ENCODE measurements at places on chromosomes 6 and 20. TPM values are rescaled to one million over a fixed set of nuclear protein-coding genes. Genes with fewer than 3 reads are reported as not detected.

GRCh38 chr20:31788578-31788977, 30.6 kb upstream of the MYLK2 start:
- DNase-seq, result no peak

The CCHCR1 gene
- 31.5 TPM for total RNA-seq

The HSPA12B gene
- not detected for total RNA-seq

The EEF1A2 gene
- 0.92 TPM for total RNA-seq

The BMP5 gene
- total RNA-seq, result not detected

- DNase-seq, result peak; percentile 90
These were observed 1.4 kb downstream of the GFOD1 start for GRCh38 chr6:13485923-13486562.

DNA sequence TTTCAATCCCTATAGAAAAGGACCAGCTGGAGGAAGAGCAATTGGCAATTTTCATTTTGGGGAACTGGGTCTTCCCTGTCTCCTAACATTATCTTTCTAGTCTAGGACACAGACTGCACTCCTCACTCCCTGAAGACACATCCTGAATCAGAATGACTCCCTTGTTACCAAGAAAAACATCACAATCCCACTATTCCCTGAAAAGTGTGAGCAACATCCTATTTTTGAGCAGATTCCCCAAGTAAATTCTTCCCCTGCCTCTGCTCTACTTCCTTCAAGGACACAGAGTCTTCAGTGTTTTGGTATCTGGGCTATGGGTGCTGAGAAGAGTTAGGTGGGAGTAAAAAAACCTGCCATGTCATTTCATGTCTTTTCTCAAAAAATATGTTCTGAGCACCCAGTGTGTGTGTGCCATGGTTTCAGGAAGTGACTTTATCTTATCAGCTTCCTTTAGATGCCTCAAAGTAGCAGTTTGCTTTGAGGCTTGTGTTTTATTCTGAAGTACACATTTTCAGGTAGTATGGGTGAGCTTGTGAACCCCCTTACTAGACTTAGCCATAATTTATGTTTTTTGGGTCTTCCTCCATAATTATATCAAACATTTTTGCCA, 12.4 kb downstream of the LAMA4 start:
- DNase-seq, result no peak

DNA sequence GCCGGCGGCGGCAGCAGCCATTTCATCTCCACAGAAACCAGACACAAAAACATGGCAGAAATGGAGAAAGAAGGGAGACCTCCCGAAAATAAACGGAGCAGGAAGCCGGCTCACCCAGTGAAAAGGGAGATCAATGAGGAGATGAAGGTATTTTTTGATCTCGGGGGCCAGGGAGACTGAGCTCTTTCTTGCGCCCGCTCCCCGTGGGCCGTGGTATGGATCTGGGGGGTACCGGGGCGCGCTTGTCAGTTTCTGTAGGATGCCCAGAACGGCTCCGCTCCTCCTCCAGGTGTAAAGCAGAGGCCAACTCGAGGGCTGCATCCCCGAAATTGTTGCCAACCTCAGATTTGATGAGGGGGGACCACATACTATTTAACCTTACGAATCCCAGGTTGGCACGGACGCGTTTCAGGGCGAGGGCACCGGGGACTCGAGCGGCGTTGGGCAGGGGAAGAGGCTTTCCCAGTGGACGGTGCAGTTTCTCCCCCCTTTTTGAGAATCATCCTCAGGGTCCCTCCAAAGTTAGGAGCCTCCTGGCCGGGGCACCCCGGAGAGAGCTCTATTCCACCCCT, 735 bp downstream of the SOBP start:
- peak; percentile 24 for DNase-seq

GRCh38 chr6:1593958-1594314, 15.8 kb upstream of the FOXC1 start:
- DNase-seq, result no peak

The DOK5 gene
- not detected for total RNA-seq

- no peak for DNase-seq
These were observed 2.1 kb downstream of the TMEM14B start for GRCh38 chr6:10749734-10750133.

The RPP21 gene
- 50.4 TPM for total RNA-seq

DNA sequence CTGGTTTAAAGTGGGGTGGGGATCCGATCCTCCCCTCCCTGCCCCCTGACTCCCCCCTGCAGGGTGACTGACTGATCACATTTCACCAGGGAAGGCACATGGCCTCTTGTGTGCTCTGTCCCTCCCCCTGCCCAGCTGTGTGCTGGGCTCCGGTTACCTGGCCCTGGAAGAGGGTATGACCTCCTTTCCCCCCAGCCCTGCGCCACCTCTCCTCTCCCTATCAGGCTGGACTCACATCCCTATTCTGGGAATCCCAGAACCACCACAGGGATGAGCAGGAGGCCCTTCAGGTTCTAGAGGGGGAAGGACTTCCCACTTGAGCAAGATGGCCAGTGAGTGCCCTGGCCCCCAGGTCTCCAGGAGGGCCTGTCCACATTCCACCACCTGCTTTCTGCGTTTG, 2.1 kb upstream of the IP6K3 start:
- no peak for DNase-seq

DNA sequence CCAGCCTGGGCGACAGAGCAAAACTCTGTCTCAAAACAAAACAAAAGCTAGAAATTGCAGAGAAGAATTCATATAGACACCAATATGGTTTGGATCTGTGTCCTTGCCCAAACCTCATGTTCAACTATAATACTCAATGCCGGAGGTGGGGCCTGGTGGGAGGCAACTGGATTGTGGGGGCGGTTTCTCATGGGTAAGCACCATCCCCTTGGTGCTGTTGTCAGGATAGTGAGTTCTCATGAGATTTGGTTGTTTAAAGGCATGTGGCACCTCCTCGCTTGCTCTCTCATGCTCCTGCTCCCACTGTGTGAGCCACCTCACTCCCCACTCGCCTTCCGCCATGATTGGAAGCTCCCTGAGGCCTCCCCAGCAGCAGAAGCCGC, 15.2 kb downstream of the NINL start:
- no peak for DNase-seq

- no peak for DNase-seq
These were observed 89.0 kb upstream of the KCNK16 start for GRCh38 chr6:39411465-39411864.

The PGC gene
- not detected for total RNA-seq

The DEFB123 gene
- not detected for total RNA-seq

GRCh38 chr20:48437146-48437545, 390.7 kb downstream of the PREX1 start:
- no peak for DNase-seq

The RSPH9 gene
- not detected for total RNA-seq

The HDAC2 gene
- total RNA-seq, result 141 TPM

GRCh38 chr6:105526225-105526872, 123.5 kb upstream of the PREP start:
- DNase-seq, result no peak

The KCNG1 gene
- not detected for total RNA-seq

The SLC17A1 gene
- total RNA-seq, result not detected

GRCh38 chr20:3775457-3776108, 5.7 kb downstream of the SPEF1 start:
- no peak for DNase-seq

The NKAIN4 gene
- total RNA-seq, result not detected

DNA sequence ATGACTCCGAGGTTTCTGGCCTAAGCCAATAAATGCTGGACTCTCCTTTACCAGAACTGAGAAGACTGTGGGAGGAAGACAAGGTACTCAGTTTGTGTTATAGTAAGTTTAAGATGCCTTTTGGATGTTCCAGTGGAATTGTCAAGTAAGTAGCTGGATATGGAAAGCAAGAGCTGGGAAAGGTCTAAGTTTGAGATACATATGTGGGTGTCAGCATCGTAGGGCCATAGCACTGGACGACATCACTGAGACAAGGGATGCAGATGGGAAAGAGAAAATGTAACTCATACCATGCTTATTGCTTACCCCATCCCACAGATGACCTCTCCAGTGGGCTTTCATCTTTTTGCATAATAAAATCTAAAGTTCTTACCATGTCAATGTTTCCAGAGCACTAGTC, 45.5 kb upstream of the ZNF217 start:
- no peak for DNase-seq

DNA sequence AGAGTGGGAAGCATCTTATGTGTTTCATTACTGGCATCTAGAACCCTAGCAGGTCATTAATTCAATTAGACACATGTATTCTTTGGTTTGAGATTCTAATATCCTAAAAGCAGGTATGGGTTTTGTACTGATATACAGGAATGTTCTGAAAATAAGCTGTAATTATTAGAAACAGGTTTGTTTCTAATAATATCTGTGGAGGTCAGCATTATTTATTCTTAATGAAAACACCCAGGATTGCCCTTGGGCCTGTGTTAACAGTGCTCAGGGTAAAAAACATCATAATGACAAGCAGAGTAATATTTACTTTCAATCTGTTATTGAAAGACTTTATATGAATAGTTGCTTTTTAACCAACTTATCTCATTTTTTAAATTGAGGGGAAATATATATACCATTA, 8.0 kb upstream of the TULP4 start:
- DNase-seq, result no peak

The TRIM10 gene
- not detected for total RNA-seq

The SLPI gene
- not detected for total RNA-seq

- no peak for DNase-seq
These were observed 1304.8 kb downstream of the HACE1 start for GRCh38 chr6:103554911-103555310.

- no peak for DNase-seq
These were observed 49.0 kb downstream of the SLC22A23 start for GRCh38 chr6:3407840-3408239.

DNA sequence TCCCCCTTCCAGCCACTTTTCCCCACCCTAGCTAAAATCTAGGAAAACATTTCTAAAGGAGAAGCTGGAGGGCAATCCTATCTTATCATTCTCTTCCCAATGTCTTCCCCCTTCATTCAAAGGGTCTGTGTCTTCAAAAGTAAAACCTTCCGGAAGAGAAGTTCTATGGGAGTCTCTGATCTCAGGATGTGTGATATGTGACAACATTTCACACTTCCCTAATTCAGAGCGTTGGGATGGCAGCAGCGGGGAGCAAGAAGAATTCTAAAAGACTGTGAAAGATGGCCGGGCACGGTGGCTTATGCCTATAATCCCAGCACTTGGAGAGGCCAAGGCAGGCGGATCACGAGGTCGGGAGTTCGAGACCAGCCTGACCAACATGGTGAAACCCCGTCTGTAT, 65.4 kb upstream of the AKIRIN2 start:
- no peak for DNase-seq

GRCh38 chr6:87152526-87152955, 2.8 kb upstream of the ZNF292 start:
- DNase-seq, result no peak

- DNase-seq, result no peak
These were observed 7.2 kb downstream of the PBOV1 start for GRCh38 chr6:138211048-138211581.

DNA sequence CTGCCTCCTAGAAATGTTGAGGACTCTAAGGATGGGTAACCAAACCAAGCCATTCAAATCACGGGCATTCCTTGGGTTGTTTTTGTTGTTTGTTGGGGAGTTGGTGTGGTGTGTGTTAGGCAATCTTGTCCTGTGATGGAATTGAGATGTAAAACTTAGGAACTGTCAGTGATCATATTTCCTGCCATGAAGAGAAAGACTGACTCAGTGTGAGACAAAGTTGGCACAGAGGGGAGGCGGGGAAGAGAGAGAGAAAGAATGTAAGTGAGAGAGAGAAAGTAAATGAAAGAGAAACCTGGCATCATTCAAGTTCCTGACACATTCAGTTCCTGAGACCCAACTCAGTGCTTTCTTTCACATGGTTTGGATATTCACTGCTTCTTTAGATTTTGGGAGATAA, 21.6 kb upstream of the FBXO30 start:
- DNase-seq, result no peak
